Caco-2 (cell line): ENCODE measurements at places on chromosomes 3 and 15. TPM values are rescaled to one million over a fixed set of nuclear protein-coding genes. Genes with fewer than 3 reads are reported as not detected.

DUOXA1 gene
- 0.39 TPM in 1 of 2 replicates, not detected in the other for total RNA-seq

PLSCR2 gene
- not detected in 2 replicates for total RNA-seq

DNA sequence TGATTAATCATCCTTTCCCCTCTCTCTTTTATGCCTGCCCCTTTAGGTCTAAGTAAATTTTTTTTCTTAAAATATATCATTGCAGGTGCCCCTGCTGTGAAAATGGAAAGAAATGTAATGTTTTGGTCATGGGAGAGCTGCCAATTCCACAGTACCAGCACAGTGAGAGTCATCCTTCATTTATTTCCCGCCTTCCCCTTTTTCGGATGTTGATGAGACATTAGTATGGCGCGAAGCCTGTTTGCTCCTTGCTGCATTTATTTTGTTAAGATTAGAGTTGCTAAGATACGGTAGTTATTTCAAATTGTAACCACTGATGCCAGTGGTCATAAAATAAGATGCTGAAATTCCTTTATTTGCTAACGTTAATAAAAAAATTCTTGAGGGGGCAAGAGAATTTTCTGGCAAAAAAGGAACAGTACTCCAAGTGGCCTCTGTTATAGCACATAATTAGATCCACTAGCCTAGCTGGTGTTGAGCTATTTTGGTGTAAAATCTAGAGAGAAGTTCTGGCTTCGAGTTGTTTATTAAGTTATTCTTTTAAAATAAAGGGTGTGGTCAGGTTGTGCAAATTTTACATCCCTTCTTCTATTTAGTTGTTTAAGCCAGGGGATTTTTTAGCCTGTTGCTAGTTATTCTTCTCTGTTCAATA is 62.8 kb downstream of the MDFIC2 start:
- H3K27me3 ChIP-seq, result no peaks in the 10 kb centered on the region
- H3K36me3 ChIP-seq, result no peaks in the 10 kb centered on the region
- H3K4me1 ChIP-seq, result no peaks in the 10 kb centered on the region
- no peak overlapping the region for H3K4me3 ChIP-seq
- no peak overlapping the region for H3K27ac ChIP-seq

DNA sequence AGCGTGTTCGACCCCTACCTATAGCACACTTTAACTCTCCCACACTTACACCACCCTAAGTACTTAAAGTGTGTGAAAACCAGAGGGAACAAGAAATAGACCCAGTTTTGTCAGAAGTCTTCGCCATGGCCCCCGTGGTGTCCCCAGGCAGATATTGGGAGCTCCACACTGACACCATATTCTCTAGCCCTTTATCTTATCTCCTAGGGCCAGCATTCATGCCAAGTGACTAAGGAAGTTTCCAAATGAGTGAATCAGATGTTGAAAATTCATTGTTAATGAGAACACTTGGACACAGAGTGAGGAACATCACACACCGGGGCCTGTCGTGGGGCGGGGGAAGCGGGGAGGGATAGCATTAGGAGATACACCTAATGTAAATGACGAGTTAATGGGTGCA is 31.8 kb downstream of the P3H2 start:
- no peaks in the 10 kb centered on the region for H3K36me3 ChIP-seq
- no peaks in the 10 kb centered on the region for H3K27me3 ChIP-seq
- no peak for DNase-seq
- H3K27ac ChIP-seq, result no peak overlapping the region
- H3K4me1 ChIP-seq, result no peaks in the 10 kb centered on the region

CEMIP gene
- total RNA-seq, result 0.07 TPM in 2 replicates

GRCh38 chr3:63588895-63589294 is 63.6 kb upstream of the SNTN start:
- no peak overlapping the region for H3K27ac ChIP-seq
- H3K27me3 ChIP-seq, result no peaks in the 10 kb centered on the region
- H3K36me3 ChIP-seq, result no peaks in the 10 kb centered on the region
- no peak for DNase-seq
